ENCODE measurements at places on chromosomes 16 and 17. TPM values are rescaled to one million over a fixed set of nuclear protein-coding genes. Genes with fewer than 3 reads are reported as not detected.

- H3K27ac ChIP-seq, result no peak overlapping the region
- H3K27me3 ChIP-seq, result no peaks in the 10 kb centered on the region
- H3K36me3 ChIP-seq, result no peaks in the 10 kb centered on the region
- peak; percentile 67 for DNase-seq
- H3K4me3 ChIP-seq, result no peak overlapping the region
- H3K4me1 ChIP-seq, result peaks cover 16% of the 10 kb centered on the region
Observed at GRCh38 chr17:18033442-18034099, 5.4 kb downstream of the ATPAF2 start.

The KRT33A gene
- total RNA-seq, result not detected

- no peaks in the 10 kb centered on the region for H3K4me1 ChIP-seq
- no peaks in the 10 kb centered on the region for H3K36me3 ChIP-seq
Observed at GRCh38 chr17:61260071-61260797, 139.4 kb upstream of the TBX2 start.

The LPO gene
- total RNA-seq, result not detected

- DNase-seq, result no peak
- H3K27me3 ChIP-seq, result no peaks in the 10 kb centered on the region
- peaks cover 77% of the 10 kb centered on the region for H3K4me1 ChIP-seq
- H3K36me3 ChIP-seq, result peaks cover 8% of the 10 kb centered on the region
- H3K27ac ChIP-seq, result peak overlapping the region; percentile 99
- H3K4me3 ChIP-seq, result no peak overlapping the region
Observed at GRCh38 chr17:2262135-2262587, 41.4 kb downstream of the SMG6 start.

The CA7 gene
- not detected for total RNA-seq

DNA sequence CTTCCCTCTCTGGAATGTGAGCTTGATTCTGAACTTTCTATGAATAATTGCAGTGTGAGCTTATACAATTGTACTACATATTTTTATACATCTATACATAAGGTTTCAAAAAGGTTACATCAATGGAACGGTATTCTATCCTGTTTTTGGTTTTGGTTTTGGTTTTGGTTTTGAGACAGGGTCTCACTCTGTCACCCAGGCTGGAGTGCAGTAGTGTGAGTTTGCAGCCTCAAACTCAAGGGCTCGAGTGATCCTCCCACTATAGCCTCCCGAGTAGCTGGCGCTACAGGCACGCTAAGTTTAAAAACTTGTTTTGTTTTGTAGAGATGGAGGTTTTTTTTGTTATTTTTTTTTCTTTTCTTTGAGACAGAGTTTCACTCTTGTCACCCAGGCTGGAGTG lies 1.1 kb downstream of the CTRB1 start:
- H3K27me3 ChIP-seq, result no peaks in the 10 kb centered on the region
- no peaks in the 10 kb centered on the region for H3K36me3 ChIP-seq
- H3K4me3 ChIP-seq, result no peak overlapping the region

GRCh38 chr17:48160177-48161081 lies 52.9 kb downstream of the SNX11 start:
- no peak overlapping the region for H3K27ac ChIP-seq
- H3K4me3 ChIP-seq, result no peak overlapping the region
- no peak for DNase-seq
- peaks cover 7% of the 10 kb centered on the region for H3K36me3 ChIP-seq
- H3K27me3 ChIP-seq, result no peaks in the 10 kb centered on the region
- H3K4me1 ChIP-seq, result peaks cover 6% of the 10 kb centered on the region
